ENCODE measurements at places on chromosomes 6 and 20.

DNA sequence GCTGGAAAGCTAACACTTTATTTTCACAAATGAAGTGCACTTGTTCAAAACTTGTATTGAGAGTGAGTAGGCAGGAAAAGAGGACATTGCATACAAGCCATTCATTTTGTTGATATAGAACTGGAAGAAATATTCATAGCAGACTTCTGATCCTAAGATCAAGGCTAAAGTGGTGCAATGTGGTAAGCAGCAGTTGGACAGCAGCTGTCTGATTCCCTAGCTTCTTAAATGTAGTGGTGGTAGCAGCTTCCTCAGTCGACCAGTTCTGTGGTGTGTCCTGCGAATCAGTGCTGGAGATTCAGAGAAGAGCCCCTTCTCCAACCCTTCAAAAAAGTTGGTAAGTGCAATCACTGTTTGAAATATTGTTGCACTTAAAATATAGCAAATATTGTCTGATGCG lies 281.7 kb upstream of the GJE1 start:
- DNase-seq, result no peak

GRCh38 chr6:95325916-95326315 lies 251.4 kb upstream of the MANEA start:
- no peak for DNase-seq

- no peak for DNase-seq
These were observed 31.5 kb upstream of the FNDC1 start for GRCh38 chr6:159137676-159138075.

GRCh38 chr6:133184798-133185372 lies 56.3 kb upstream of the EYA4 start:
- no peak for DNase-seq

DNA sequence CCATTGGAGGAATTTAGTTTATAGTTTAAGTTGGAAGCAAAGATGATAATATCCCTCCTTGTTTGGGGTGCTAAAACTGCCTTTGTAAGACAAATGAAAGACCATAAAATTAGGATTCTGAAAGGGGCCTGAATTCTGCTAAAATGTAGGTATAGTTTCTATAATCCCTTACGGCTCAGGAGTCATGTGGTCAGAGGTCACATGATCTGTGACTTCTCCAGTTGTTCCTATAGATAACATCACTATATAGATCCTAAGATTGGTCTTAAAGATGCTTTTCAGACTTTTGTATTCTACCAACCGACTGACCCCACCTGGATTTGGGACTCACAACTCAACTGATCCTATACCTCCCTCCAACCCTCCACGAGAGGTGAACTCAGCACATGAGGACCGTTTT lies 36.6 kb downstream of the ZNF311 start:
- no peak for DNase-seq
